Small intestine (tissue), 16 donors: ENCODE measurements at places on chromosomes 2 and 18.

GRCh38 chr2:61326423-61326822 is 144.5 kb downstream of the USP34 start:
- no peak for DNase-seq

- DNase-seq = no peak
These were observed 54.6 kb downstream of the GALR1 start for GRCh38 chr18:77304268-77304667.

GRCh38 chr18:46528037-46528436 is 129.0 kb downstream of the LOXHD1 start:
- DNase-seq = no peak

DNA sequence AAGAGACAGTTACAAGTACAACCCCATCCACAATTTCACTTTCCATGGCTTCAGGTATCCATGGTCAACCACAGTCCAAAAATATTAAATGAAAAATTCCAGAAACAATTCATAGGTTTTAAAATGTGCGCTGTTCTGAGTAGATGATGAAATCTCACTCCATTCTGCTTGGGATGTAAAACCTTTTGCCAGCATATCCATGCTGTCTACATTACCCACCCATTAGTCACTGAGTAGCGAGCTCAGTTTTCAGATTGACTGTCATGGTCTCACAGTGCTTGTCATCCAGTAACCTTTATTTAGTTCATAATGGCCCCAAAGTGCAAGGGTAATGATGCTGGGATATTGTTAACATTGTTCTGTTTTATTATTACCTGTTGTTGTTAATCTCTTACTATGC is 40.5 kb downstream of the SMAD4 start:
- no peak for DNase-seq

DNA sequence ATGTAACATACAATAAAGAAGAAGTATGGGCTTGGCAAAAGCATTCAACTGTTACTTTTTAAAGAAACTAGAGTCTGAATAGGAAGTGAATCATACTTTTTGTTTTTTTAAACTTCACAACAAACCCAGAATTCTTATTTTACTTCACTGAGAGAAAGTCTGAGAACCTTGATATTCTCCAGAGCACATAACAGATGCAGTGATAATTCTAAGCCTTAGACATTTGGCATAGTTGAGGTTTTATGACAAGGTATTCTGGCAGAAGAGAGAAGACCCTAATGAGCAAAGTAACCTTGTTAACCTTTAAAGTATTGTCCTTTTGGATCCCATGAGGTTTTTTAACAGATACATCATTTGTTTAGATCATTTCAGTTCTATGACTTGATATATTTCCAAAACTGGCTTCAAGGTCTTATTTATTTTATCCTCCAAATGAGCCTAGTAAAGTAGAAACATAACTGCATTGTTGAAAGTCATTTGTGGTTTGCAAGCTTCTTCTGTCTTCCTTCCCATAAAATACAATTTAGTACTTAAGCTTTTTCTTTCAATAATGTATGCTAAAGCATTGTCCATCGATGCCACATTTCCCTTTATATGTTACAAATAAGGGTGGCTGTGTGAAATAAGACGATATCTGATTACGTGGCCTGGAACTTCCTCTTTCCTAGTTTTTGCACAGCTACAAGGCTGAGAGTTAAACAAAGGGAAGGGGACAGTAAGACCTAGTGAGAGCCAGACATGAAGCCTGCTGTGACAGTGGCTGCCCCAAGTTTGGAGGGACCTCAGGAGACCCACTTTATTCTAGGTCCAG is 86.1 kb upstream of the ITPRID2 start:
- DNase-seq = no peak

DNA sequence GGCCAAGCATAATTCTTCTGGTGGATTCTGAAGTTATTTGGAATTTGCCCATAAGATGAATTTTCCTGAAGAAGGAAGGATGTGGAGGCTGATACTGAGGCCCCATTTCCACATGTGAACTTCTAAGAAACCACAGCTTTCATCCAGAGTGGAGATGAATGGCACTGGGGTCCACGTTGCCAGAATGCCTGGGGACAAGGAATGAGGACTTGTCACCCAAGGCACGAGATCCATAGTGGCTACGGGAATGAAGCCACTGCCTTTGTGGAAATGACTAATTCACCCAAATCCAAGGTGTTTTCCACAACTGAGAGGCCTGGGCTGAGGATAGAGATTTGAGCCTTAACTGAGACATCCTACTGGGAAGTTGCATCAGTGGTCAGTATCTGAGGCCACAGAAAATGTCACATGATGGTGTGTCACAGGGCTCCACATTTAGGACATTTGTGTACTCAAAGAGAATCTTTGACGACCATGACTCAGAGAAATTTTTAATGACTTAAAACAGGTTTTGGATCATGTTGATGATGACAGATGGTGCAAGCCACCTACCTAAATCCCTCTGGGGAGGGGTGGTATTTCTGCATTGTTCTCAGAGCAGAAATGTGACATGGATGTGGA is 286.1 kb downstream of the SOX11 start:
- no peak for DNase-seq

DNA sequence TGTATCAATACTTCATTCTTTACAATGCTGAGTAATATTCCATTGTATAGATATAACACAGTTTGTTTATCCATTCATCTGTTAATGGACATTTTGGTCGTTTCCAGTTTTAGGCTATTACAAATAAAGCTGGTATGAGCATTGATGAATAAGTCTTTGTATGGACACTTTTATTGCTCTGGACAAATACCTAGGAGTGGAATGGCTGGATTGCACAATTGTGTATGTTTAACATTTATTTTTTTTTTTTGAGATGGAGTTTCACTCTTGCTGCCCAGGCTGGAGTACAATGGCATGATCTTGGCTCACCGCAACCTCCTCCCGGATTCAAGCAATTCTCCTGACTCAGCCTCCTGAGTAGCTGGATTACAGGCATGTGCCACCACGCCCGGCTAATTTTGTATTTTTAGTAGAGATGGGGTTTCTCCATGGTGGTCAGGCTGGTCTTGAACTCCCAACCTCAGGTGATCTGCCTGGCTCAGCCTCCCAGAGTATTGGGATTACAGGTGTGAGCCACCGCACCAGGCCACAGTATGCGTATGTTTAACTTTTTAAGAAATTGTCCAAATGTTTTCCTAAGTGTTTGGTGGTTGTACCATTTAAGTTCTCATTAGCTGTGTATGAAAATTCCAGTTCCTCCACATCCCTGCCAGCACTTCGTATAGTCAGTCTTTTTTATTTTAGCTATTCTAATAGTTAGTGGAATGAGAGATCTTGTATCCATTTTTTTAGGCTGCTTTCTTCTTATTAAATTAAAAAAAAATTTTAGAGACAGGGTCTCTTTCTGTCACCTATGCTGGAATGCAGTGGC is 194.9 kb upstream of the HAAO start:
- DNase-seq = peak; percentile 58

DNA sequence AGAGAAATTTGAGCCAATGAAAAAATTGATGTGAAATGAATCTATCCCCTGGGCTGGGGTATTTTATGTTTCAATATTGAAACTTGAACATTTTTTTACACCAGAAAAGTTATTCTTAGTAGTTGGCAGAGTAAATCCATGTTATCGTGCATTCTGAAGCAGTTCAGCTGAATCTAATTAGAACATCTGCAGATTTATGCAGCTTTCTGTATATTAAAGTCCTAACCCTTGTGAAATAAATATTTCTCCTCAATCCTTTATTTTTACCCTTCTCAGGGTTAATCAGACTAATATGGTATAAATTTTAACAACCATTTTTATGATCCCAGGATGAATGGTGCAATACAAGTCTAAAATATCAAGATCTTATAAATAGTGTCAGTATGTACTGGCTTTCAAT is 69.5 kb downstream of the CDH20 start:
- DNase-seq = no peak

GRCh38 chr2:30287190-30287840 is 56.0 kb downstream of the LBH start:
- no peak for DNase-seq

- no peak for DNase-seq
These were observed 70.6 kb upstream of the TEX51 start for GRCh38 chr2:126828051-126828450.

- no peak for DNase-seq
These were observed 367.3 kb upstream of the HS6ST1 start for GRCh38 chr2:128685841-128686496.

DNA sequence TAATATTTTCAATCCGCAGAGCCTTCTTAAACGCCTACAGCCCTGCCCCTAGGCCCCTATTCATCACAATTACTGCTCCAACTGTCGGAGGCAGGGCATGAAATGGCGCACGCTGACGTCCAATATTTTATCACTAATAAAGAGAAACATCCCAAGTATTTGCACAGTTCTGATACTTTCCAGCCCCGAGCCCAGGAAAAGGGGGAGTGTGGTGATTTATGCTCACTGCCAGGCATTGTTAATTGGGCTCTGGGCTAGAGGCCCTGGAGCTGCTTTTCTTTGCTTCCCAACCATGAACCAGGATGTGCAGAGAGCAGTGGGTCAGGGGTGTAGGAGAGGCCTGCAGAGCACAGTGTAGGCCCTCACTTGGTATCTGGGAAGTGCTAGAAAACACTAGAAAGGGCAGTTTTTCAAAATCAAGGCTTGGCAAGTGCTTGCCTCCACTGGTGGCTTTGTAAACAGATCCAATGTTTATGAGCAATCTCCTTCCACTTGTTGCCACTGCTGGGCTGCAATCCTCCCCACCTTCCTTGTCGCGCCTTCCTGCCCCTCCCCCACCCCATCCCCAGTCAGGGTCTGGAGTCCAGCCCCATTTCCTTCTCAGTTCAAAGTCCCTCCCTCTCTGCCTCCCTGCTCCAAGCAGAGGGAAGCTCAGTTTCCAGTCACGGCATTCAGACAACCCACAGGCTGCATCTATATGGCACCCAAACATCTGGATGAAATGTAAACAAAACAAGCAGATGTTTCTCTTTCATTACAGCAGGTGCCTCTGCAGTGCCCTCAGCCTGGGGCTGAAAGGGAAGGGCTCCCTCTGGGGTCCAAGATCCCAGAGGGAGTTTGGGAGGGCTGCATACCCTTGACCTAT is 83.9 kb upstream of the PKDCC start:
- DNase-seq = peak; percentile 89

GRCh38 chr2:56084111-56084901 is 99.5 kb upstream of the CCDC85A start:
- no peak for DNase-seq
